ENCODE measurements at places on chromosomes 11 and 22. TPM values are rescaled to one million over a fixed set of nuclear protein-coding genes. Genes with fewer than 3 reads are reported as not detected.

The SVIP gene
- 11.3 TPM for total RNA-seq

The MGAT3 gene
- 1.4 TPM for total RNA-seq

The PYGM gene
- total RNA-seq = 0.52 TPM

The HORMAD2 gene
- total RNA-seq = not detected

The KIF18A gene
- total RNA-seq = 17.6 TPM

The CNTN5 gene
- total RNA-seq = not detected

The GVQW3 gene
- total RNA-seq = 0.62 TPM

The SLC25A18 gene
- total RNA-seq = 0.85 TPM

The ZP1 gene
- total RNA-seq = 0.10 TPM

The KCNQ1 gene
- total RNA-seq = 0.66 TPM

The TP53AIP1 gene
- not detected for total RNA-seq
